ENCODE measurements at places on chromosomes 4 and X. TPM values are rescaled to one million over a fixed set of nuclear protein-coding genes. Genes with fewer than 3 reads are reported as not detected.

RTL5 gene
- total RNA-seq = 8.4 TPM

STAG2 gene
- 136 TPM for total RNA-seq

AVPR2 gene
- total RNA-seq = not detected

ADGRG2 gene
- 5.9 TPM for total RNA-seq

SOWAHB gene
- total RNA-seq = 1.1 TPM

CAPN6 gene
- total RNA-seq = 0.42 TPM

TCEAL5 gene
- 4.2 TPM for total RNA-seq

DNA sequence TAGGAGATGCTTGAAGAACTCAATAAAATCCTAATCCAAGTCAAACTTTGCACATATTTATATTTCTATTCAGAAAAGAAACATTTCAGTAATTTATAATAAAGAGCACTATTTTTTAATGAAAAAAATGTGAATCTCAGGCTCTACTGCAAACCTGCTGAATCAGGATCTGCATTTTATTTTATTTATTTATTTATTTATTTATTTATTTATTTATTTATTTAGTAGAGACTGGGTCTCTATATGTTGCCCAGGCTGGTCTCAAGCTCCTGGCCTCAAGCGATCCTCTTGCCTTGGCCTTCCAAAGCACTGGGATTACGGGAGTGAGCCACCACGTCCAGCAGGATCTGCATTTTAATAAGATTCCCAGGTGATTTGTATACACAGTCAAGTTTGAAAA lies 16.0 kb downstream of the SUPT20HL1 start:
- DNase-seq = no peak
- H3K4me3 ChIP-seq = no peak overlapping the region
- H3K4me1 ChIP-seq = no peaks in the 10 kb centered on the region

GRCh38 chr4:54742636-54743399 lies 85.1 kb downstream of the KIT start:
- no peak overlapping the region for H3K4me3 ChIP-seq
- no peaks in the 10 kb centered on the region for H3K27me3 ChIP-seq
- no peaks in the 10 kb centered on the region for H3K4me1 ChIP-seq
- peak; percentile 54 for DNase-seq

DNA sequence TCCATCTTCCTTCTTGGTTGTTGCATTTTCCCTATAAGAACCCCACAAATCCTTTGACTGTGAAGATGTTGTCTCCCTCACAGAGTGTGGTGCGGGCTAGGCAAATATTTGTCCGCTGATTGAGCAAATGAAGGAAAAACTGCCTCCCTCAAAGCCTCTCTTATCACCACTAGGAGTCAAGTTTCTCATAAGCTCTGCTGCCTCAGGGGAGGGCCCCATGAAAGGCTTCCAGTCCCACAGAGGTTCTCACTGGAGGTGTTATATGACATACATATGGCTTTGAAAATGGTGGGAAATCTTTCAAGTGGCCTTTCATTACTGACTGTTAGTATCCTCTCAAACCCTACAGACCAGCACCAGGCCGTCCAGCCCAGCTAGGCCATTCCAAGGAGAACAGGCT lies 9.3 kb downstream of the VGLL1 start:
- no peaks in the 10 kb centered on the region for H3K27me3 ChIP-seq
- no peaks in the 10 kb centered on the region for H3K36me3 ChIP-seq
- no peak for DNase-seq
- no peaks in the 10 kb centered on the region for H3K4me1 ChIP-seq
- no peak overlapping the region for H3K27ac ChIP-seq

DNA sequence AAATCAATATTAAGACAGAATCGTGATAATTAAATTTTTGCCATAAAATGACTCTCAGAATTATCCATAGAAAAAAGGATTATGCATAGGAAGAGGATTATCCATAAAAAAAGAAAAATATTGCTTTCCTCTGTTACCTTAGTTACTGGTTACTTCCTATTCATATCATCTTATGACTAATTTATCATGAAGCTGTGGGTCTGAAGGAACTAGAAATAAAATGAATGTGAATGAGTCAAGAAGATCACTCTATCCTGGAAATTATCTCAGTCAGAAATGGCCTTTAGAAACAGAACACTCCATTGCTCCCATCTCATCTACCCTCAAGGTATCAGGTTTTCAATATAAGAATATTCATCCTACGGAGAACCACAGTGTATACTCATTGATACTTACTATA lies 19.4 kb downstream of the RPS6KA6 start:
- H3K27me3 ChIP-seq = no peaks in the 10 kb centered on the region
- H3K4me1 ChIP-seq = no peaks in the 10 kb centered on the region
- peaks cover 6% of the 10 kb centered on the region for H3K36me3 ChIP-seq
- H3K27ac ChIP-seq = no peak overlapping the region

DNA sequence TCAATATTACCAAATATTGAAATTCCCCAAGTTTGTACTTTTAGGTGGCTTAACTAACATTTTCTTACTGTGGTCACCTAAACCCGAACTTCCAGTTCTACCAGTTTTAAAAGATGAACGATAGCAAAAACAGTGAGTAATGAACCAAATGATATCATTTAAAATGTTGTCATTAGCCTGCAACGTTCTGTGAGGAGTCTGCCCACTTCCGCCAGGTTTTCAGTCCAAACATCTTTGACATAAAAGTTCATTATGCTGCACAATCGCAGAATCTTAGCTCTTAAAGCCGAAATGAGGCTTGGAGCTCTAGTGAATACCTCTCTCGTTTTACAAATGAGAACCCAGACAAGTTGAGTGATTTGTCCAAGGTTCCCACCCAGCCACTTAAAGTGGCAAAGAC lies 762 bp downstream of the PIGA start:
- H3K27me3 ChIP-seq = peaks cover 24% of the 10 kb centered on the region
- peak overlapping the region; percentile 93 for H3K4me3 ChIP-seq
- peaks cover 17% of the 10 kb centered on the region for H3K36me3 ChIP-seq
- no peaks in the 10 kb centered on the region for H3K4me1 ChIP-seq
- no peak overlapping the region for H3K27ac ChIP-seq
- no peak for DNase-seq

DNA sequence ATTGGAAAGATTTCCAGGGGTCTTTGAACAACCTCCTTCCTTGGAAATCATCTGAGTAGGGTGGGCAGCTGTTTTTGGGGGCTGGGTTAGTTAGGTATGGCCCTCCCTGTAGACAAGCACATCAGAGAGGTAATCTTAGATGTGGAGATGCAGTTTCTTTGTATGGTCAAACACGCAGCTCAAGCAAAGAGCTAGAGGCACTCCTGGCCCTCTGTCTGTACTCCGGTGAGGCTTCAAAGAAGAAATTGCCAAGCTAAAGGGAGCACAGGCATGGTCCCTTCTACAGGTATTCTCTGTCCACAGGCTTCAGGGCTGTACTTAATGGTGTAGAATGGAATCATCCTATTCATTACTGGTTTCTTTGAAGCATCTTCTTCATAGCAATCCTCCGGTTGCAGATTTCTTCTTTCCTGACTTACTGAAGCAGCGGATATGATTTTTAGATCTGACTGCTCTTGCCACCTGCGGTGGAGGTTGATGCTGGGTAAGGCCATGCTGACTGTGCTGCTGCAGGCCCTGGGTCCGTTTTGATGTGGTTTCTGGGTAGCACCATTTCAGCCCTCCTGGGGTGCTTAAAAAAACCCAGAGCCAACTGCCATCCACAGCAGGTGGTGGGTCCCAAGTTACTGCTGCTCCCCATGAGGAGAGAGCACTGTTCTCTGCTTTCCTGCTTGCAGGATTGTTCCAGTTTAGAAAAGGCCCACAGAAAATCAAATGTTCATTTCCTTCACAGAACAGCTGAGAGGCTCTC lies 318.9 kb upstream of the GATB start:
- no peaks in the 10 kb centered on the region for H3K27me3 ChIP-seq
- peaks cover 3% of the 10 kb centered on the region for H3K4me1 ChIP-seq
- H3K27ac ChIP-seq = no peak overlapping the region
- H3K36me3 ChIP-seq = no peaks in the 10 kb centered on the region
- no peak for DNase-seq
- H3K4me3 ChIP-seq = no peak overlapping the region

DNA sequence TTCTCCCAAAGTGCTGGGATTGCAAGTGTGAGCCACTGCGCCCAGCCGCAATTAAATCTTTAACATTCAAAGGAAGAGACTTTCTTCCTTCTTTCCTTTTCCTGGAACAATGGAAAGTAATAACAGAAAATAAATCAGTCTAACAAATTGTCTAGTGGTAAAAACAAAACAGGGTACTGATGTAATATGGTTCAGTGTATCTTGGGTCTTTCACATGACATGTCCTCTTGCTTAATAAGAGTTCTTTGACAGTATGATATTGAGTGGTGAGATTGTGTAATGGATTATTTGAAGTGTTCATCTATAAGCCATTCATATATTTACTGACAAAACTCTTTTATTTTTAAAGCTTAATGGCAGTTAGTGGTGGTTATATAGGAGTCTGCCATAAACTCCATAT lies 256.6 kb downstream of the SPRY1 start:
- no peak overlapping the region for H3K4me3 ChIP-seq
- DNase-seq = no peak
- no peaks in the 10 kb centered on the region for H3K36me3 ChIP-seq
- H3K4me1 ChIP-seq = peaks cover 9% of the 10 kb centered on the region
- H3K27me3 ChIP-seq = no peaks in the 10 kb centered on the region
